ENCODE measurements at places on chromosomes 16 and 17. TPM values are rescaled to one million over a fixed set of nuclear protein-coding genes. Genes with fewer than 3 reads are reported as not detected.
A peak's percentile ranks its signal among the peaks of the same experiment; 100 is the strongest.

Gene CES4A
- 8.5 TPM for total RNA-seq

Gene CLDN7
- total RNA-seq: 2.1 TPM

Gene KRT20
- total RNA-seq: not detected

DNA sequence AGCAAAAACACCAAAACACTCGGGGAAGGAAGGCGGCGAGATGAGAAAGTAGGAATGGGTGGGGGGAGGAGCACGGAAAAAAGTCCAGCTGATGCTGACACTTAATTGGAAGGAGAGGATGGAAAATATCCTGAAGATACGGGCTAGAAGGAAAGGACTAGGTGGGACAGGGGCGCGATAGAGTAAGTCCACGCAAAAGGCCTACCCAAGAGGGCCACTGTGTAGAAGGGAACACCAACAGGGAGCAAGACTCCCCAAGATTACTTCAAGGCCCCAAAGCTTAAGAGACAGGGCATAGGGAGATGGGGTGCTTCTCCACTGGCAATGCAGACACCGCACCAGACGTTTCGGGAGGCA is 736 bp downstream of the APPBP2 start:
- peak; percentile 25 for DNase-seq

DNA sequence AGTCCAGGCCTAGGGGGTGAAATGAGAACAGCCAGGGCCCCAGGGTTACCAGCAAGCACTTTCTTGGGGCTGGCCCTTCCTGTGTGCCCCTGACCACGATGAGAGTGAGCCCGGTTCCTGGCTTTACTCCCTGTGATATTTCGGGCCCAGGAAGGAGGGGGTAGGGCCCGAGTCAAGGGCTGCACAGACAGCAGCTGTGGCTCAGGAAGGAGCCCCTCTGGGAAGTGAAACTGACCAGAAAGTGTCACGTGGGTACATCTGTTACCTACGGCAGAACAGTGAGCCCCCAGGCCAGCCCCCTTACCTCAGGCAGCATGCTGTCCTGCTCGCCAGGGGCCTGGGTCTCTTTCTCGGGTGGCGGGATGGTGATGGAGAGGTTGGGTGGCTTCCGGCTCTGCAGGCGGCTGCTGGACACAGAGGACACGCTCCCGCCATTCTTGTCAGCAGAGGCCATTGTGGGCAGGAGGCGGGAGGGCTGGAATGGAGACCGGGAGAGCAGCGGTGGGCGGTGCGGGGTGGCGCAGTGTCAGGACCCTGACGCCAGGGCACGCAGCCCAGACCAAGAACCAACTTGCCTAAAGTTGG is 13.8 kb downstream of the AANAT start:
- DNase-seq: no peak

- peak; percentile 7 for DNase-seq
Observed at GRCh38 chr16:89015271-89015859, 38.4 kb upstream of the CBFA2T3 start.

- no peak for DNase-seq
Observed at GRCh38 chr17:69820876-69821473, 254.1 kb upstream of the KCNJ16 start.

DNA sequence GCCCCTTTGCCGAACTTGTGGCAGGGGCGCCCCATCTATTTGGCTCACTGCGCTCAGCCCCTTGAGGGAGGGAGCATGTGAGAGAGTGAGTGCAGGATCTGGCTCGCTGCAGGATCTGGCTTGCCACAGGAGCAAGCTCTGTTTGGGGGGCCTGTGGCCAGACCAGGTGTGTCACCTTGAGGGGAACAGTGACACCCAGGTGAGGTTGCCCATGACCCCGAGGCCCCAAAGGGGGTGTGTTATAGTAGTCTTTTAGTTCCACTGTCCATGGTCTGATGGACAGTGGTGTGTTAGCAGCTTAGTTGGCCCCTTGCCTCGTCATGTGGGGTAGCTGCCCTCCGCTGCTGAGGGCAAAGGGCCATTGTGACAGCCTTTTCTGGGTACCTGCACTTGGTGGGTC is 41.6 kb downstream of the CCDC42 start:
- DNase-seq: no peak

DNA sequence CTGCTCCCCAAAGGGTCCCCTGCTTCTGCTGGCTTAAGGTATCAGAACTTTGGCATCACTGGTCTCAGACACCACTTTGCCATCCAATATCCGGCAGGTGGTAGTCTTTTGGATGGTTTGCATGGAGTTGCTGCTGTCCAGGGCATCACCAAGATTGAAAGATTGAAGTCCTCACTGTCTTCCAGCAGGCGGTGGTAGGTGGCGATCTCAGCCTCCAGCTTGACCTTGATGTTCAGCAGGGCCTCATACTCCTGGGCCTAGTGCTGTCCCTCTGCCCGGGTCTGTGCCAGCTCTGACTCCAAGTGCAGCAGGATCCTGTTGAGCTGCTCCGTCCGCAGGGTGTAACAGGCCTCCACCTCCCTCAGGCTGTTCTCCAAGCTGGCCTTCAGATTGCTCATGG is 43.0 kb upstream of the TMEM97 start:
- DNase-seq: no peak

GRCh38 chr16:7137560-7138330 is 194.9 kb upstream of the RBFOX1 start:
- no peak for DNase-seq

GRCh38 chr17:81453712-81454111 is 58.5 kb downstream of the BAHCC1 start:
- no peak for DNase-seq

All from left cardiac atrium (tissue), 4 donors.